Caudate nucleus (tissue), 63 donors: ENCODE measurements at places on chromosomes 12 and 14.

DNA sequence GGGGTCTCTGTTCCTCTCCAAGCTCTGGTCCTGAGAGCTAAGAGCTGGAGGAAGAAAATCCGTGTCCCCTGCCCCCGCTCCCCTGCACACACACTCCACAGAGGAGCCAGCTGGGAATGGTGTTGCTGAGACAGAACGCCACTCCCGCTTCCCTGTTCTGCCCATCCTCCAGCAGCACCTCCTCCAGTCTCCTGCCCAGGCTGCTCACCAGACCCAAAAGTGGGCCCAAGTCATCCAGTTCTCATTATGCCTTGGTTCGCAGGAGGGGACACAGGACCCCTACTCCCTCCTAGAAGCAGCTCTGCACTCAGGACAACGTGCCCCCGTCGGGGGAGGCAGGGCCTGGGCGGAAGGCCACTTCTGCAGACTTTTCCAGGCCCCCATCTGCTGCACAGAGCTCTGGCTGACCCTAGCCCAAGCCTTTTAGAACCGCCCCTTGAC is 830 bp upstream of the TRMT61A start:
- no peak for DNase-seq

DNA sequence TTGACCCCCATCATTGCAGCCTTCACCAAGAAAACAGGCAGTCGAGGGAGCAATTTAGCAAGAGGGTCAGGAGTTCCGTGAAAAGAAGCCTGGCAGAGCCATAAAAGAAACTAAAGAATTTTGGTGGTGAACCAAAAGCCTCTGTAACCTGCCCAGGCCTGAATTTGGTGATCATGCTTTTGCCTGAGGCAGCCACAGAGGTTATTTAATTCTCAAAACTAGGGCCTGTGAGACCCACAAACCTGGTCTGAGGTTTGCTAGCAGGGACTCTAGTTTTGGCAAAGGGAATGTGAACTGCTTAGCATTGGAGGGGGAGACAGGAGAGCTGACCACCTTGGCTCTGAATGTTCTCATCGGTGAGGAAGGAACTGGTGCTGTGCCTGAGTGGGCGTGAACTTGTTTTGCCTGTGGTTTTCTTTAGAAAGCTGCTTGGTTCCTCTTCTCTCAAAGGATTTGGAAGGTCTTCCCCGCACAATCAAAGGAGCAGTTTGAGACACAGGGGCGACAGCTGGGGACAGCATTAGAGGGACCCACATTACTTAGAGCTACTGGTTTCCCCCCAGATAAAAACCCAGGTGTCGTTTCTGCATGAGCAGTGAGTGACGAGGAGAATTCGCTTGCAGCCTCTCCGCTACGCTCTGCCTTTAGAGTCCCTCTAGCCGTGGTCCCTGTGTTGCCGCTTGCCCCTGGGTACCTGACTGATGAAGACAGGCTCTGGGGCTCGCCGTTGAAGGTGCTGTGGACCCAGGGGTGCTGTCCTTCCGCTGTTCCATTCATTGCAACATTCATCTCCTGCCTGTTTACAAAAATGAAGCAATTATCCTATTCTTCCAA is 12.6 kb upstream of the WNT5B start:
- DNase-seq = no peak

GRCh38 chr14:86602263-86602662 is 1072.3 kb downstream of the FLRT2 start:
- DNase-seq = no peak

GRCh38 chr12:123058980-123059379 is 78.5 kb downstream of the ARL6IP4 start:
- DNase-seq = no peak
